Transverse colon (tissue), 4 donors: ENCODE measurements at places on chromosomes 6 and 20. TPM values are rescaled to one million over a fixed set of nuclear protein-coding genes. Genes with fewer than 3 reads are reported as not detected.

The TLDC2 gene
- 23.2 TPM for total RNA-seq

DNA sequence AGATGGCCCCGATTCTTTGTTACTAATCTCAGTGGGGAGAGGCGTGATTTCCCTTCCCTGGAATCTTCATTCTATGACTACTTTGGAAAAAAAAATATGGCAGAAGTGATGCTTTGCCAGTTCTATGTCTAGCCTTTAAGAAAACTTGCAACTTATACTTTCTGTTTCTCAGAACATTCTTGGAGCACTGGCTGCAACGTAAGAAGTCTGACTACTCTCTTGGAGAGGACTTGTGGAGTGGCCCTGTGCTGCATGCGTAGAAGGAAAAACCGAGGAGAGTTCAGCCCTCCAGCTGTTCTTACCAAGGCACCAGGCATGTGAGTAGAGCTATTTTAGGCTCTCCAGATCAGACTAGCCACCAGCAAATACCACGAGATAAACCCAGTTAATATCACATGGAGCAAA, 77.6 kb upstream of the STXBP5 start:
- H3K27ac ChIP-seq = no peak overlapping the region
- no peak for DNase-seq
- H3K27me3 ChIP-seq = no peaks in the 10 kb centered on the region

DNA sequence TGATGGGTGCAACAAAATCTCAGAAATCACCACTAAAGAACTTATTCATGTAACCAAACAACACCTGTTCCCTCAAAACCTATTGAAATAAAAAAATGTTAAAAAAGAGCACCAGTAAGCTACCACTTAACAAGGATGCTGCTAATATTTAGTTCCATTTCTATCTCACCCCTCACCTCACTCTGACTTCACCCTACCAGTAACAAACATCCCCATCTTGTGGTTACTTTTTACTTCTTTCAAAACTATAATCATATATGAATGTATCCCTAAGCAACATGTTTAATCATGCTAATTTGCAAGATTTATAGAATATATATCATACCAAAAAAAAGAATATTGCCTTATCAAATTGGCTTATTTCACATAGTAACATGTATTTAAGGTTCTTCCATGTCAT, 27.4 kb upstream of the SLC24A3 start:
- no peak overlapping the region for H3K4me3 ChIP-seq
- no peak for DNase-seq
- H3K27ac ChIP-seq = no peak overlapping the region
- no peaks in the 10 kb centered on the region for H3K4me1 ChIP-seq
- no peaks in the 10 kb centered on the region for H3K27me3 ChIP-seq

GRCh38 chr6:34539181-34539580, 16.9 kb downstream of the SPDEF start:
- no peak overlapping the region for H3K4me3 ChIP-seq
- H3K4me1 ChIP-seq = peaks cover 26% of the 10 kb centered on the region
- no peaks in the 10 kb centered on the region for H3K27me3 ChIP-seq
- H3K36me3 ChIP-seq = no peaks in the 10 kb centered on the region

DNA sequence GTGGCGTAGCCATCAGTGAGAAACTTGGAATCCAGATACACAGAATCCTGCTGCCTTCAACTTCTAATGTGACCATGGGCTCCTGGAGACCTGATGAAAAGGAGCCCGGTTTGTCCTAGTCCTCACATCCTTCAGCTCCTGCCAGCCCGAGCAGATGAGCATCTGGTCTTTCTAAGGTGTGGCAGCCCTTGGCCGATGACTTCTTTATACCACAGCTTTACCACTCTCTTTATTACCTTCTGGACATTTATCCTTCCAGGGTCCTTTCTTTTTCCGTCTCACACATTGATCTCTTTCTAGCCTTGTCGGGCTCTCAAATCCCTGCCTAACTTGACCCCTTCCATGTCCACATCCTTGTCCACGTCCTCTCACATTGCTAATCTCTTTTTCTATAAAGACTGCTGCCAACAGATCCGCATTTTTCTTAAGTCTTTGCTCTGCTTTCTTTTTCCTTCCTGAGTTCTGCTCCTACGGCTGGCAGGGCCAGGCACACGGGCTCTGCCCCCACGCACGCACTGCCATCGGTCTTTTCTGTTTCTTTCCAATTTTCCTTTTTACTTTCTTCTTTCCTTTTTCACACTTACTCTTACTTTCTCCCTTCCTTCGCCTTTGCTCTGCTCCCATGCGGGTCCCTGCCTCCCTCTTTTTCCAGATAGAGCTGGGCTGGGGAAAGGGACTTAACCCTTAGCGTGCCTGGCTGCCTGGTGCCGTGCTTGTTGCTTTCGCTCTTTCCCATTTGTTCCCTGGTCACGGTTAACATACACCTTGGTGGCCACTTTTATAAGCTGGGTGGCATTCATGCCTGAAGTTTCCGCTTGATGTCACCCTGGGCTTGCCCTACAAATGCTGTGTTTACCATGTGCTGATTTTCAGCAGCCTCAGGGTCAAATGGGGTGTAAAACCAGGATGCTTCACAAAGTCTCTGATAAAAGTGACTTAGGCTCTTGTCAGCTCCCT, 9.4 kb upstream of the GMPR start:
- DNase-seq = peak; percentile 18
- H3K4me1 ChIP-seq = peaks cover 9% of the 10 kb centered on the region
- H3K27ac ChIP-seq = no peak overlapping the region
- no peak overlapping the region for H3K4me3 ChIP-seq
- H3K27me3 ChIP-seq = no peaks in the 10 kb centered on the region

DNA sequence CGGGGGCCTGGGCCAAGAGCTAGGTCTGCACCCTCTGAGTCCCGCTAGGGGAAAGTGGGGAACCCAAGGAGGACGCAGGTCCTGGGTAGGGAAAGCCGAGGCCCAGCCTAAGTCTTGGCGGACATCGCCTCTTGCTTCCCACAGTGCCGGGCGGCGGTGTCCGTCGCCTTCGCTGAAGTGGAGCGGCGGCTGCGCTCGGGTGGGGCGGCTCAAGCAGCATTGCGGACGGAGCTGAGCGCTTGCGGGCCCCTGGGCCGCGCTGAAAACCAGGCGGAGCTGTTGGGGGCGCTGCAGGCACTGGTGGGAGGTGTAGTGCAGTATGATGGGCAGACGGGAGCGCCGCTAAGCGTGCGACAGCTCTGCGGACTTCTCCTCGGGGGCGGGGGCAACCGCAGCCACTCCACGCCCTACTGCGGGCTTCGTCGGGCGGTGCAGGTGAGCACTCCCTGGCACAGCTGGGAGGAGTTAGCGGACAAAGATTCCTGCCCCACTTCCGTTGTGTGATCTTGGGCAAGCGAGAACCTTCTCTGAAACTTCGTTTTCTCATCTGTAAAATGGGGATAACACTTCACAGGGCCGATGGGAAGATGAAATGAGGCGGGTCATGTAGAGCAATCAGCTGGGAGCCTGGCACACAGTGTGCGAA, 4.2 kb downstream of the PRSS16 start:
- peaks cover 72% of the 10 kb centered on the region for H3K27me3 ChIP-seq
- DNase-seq = peak; percentile 94
- H3K36me3 ChIP-seq = no peaks in the 10 kb centered on the region
- peaks cover 8% of the 10 kb centered on the region for H3K4me1 ChIP-seq
- peak overlapping the region; percentile 94 for H3K27ac ChIP-seq

- DNase-seq = peak; percentile 43
- no peak overlapping the region for H3K4me3 ChIP-seq
- peaks cover 29% of the 10 kb centered on the region for H3K4me1 ChIP-seq
Measured at GRCh38 chr6:7129784-7130569, 22.2 kb downstream of the RREB1 start.

The GINS1 gene
- 1.4 TPM for total RNA-seq

GRCh38 chr6:22706651-22707050, 137.3 kb downstream of the HDGFL1 start:
- H3K36me3 ChIP-seq = no peaks in the 10 kb centered on the region
- H3K4me1 ChIP-seq = no peaks in the 10 kb centered on the region
- no peak for DNase-seq

The FBXO9 gene
- total RNA-seq = 166 TPM

GRCh38 chr6:72689107-72689954, 67.5 kb downstream of the KCNQ5 start:
- H3K27me3 ChIP-seq = no peaks in the 10 kb centered on the region
- no peaks in the 10 kb centered on the region for H3K4me1 ChIP-seq
- H3K27ac ChIP-seq = no peak overlapping the region
- H3K4me3 ChIP-seq = no peak overlapping the region
- DNase-seq = no peak
- H3K36me3 ChIP-seq = no peaks in the 10 kb centered on the region

- no peaks in the 10 kb centered on the region for H3K27me3 ChIP-seq
- no peak overlapping the region for H3K27ac ChIP-seq
- no peaks in the 10 kb centered on the region for H3K36me3 ChIP-seq
- no peaks in the 10 kb centered on the region for H3K4me1 ChIP-seq
Measured at GRCh38 chr6:14713966-14714631, 531.8 kb upstream of the JARID2 start.

DNA sequence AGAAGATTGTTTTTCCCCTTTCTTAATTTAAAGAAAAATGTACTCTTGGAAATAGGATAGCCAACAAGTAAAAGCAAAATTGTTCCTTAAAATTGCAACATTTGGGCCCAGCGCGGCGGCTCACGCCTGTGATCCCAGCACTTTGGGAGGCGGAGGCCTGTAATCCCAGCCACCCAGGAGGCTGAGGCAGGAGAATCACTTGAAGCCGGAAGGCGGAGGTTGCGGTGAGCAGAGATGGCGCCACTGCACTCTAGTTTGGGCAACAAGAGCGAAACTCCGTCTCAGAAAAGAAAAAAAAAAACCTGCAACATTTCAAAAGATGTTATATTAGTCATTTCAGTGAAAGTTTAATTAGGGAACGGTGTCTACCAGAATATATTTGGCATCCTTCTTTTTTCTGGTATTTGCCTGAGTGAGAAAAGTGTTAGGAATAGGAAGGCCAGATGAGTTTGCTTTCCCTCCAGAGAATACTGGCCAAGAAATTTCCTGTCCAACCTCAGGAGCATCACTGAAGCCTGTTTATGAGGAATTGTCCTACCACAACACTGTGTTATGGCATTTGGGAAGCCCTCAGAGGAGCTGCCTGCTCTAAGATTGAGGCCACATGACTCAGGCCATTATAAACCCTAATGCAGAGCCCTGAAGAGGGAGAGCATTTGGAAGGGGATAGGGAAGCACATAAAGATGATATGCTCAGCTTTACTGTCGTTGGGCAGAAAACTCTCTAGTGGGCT, 1.2 kb upstream of the GJA1 start:
- peaks cover 48% of the 10 kb centered on the region for H3K27me3 ChIP-seq
- H3K4me1 ChIP-seq = peaks cover 3% of the 10 kb centered on the region
- H3K36me3 ChIP-seq = no peaks in the 10 kb centered on the region
- H3K4me3 ChIP-seq = no peak overlapping the region
- no peak overlapping the region for H3K27ac ChIP-seq
- no peak for DNase-seq

- no peaks in the 10 kb centered on the region for H3K27me3 ChIP-seq
- H3K4me3 ChIP-seq = peak overlapping the region; percentile 86
- DNase-seq = peak; percentile 57
- no peaks in the 10 kb centered on the region for H3K36me3 ChIP-seq
Measured at GRCh38 chr6:63573899-63574553, 1.7 kb downstream of the LOC128125822 start.

The LY6G6D gene
- not detected for total RNA-seq

The C20orf141 gene
- not detected for total RNA-seq

DNA sequence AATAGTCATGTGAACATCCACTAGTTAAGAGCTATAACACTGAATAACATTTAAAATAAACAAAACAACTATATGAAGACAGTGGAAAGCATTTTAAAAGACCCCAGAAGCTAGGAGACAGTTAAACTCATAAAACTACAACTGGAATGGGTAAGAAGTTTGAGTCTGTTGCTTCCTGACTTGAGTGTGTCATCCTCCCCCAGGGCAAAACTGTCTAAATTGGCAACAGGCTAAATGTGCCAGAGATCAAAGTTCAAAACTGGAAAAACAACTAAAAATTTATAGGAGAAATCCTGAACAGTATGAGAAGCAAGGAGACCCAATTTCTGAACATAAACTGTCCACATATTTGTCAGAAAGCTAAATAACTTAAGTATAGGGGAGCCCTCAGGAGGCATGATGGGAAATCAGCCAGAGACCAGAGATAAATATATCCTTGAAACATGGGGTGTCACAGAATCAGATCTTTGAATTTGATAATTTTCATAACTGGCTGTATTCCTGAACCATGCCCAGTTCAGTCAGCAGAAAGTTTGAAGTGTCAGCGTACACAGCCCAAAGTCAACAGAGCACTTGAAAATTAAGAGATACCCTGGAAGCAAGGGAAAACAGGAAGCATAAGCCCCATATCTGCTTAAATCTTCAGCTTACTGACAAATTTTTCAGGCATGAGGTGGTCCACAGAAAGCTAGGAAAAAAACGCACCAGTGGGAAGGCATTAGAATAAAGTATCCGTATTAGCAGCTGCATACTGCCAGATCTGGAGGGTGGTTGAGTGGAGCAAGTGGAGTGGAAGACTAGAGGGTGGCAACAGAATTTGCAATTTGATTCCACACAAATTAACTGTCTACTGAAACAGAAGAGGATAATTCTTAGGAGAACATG, 516.1 kb upstream of the MAN1A1 start:
- no peaks in the 10 kb centered on the region for H3K36me3 ChIP-seq
- H3K27ac ChIP-seq = no peak overlapping the region
- no peaks in the 10 kb centered on the region for H3K4me1 ChIP-seq
- H3K4me3 ChIP-seq = no peak overlapping the region

DNA sequence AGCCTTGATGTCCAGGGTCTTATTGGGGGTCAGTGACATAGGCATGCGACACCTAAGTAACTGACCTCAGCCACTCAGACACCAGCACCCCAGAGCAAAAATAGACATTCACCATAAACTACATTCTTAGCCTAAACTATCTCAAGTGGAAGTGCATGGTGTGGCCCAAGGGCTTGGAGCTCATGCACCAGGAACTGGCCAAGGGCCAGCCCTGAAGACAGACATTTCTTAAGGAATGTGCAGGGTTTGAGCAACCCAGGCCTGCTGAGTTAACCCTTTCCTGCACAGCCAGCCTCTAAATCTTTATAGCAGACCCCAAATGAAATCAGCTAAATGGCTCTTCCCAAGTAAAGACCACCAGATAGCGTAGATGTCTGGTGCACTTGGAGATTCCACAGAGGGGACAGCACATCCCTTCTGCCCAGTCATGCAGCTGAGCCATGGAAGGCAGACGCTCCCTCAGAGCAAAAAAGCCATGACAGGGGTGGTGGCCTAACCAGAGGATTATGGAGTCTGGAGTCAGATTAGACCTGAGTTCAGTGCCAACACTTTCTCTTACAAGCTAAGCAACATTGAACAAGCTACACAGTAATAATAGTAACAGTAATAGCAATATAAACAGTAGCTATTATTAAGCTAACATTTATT, 222.6 kb downstream of the ZMYND8 start:
- H3K36me3 ChIP-seq = no peaks in the 10 kb centered on the region
- H3K4me1 ChIP-seq = no peaks in the 10 kb centered on the region
- no peak overlapping the region for H3K4me3 ChIP-seq
- no peaks in the 10 kb centered on the region for H3K27me3 ChIP-seq
- DNase-seq = no peak

- peak within 1 kb of the TSS; percentile 96 for H3K27ac ChIP-seq
- peaks cover 15% of the 10 kb centered on the region for H3K4me1 ChIP-seq
- DNase-seq = peak; percentile 95
- peak within 1 kb of the TSS; percentile 99 for H3K4me3 ChIP-seq
- no peaks in the 10 kb centered on the region for H3K36me3 ChIP-seq
- no peaks in the 10 kb centered on the region for H3K27me3 ChIP-seq
Measured at GRCh38 chr20:35454881-35455609, at the start of gene CEP250. TSS of gene CEP250 (plus strand) at chr20:35455598. CDS start at chr20:35462368, 6,770 bp downstream.

The CARMIL1 gene
- total RNA-seq = 93.5 TPM
